Activated naive CD8-positive, alpha-beta T cell treated with anti-CD3 and anti-CD28 coated beads for 36 hours (primary cell): ENCODE measurements at places on chromosomes 2 and 18. TPM values are rescaled to one million over a fixed set of nuclear protein-coding genes. Genes with fewer than 3 reads are reported as not detected.

COLEC11 gene
- total RNA-seq, result 0.86 TPM

CXCR4 gene
- 56.4 TPM for total RNA-seq

MBD5 gene
- total RNA-seq, result 17.0 TPM

TMEM37 gene
- total RNA-seq, result not detected

- no peak for DNase-seq
- H3K27ac ChIP-seq, result no peak overlapping the region
- no peaks in the 10 kb centered on the region for H3K36me3 ChIP-seq
- H3K4me1 ChIP-seq, result no peaks in the 10 kb centered on the region
- no peak overlapping the region for H3K4me3 ChIP-seq
- H3K27me3 ChIP-seq, result no peaks in the 10 kb centered on the region
Observed at GRCh38 chr2:31729442-31730092, 148.8 kb upstream of the SRD5A2 start.

GRCh38 chr18:34880882-34881834, 160.1 kb upstream of the MAPRE2 start:
- peaks cover 5% of the 10 kb centered on the region for H3K4me1 ChIP-seq
- no peak for DNase-seq
- peaks cover 4% of the 10 kb centered on the region for H3K27me3 ChIP-seq
- no peak overlapping the region for H3K27ac ChIP-seq
- no peaks in the 10 kb centered on the region for H3K36me3 ChIP-seq
- no peak overlapping the region for H3K4me3 ChIP-seq

DNA sequence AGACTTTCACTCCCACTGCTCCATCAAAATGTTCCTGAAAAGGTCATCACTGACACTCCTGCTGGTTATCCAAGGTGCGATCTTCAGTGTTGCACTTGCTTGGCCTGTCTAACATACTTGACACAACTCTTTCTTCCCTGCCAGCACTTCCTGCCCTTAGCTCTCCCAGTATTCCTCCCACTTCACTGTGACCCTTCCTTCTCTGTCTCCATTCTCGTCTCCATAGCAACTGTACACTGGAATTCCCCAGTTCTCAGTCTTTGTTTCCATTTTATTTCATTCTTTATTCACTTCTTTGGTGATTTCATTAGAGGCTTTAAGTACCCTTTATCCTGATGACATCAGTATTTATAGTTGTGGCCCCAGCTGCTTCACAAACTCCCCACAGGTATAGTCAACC, 333.0 kb downstream of the IRS1 start:
- DNase-seq, result no peak
- H3K4me3 ChIP-seq, result no peak overlapping the region
- H3K36me3 ChIP-seq, result no peaks in the 10 kb centered on the region
- H3K27me3 ChIP-seq, result peaks cover 7% of the 10 kb centered on the region
- H3K27ac ChIP-seq, result no peak overlapping the region

GRCh38 chr2:202311823-202312388, 46.3 kb downstream of the NOP58 start:
- peak overlapping the region; percentile 4 for H3K27ac ChIP-seq
- no peak overlapping the region for H3K4me3 ChIP-seq
- no peak for DNase-seq
- no peaks in the 10 kb centered on the region for H3K27me3 ChIP-seq
- H3K4me1 ChIP-seq, result no peaks in the 10 kb centered on the region
- peaks cover 18% of the 10 kb centered on the region for H3K36me3 ChIP-seq

GRCh38 chr2:72917138-72917876, at the start of gene EMX1:
TSS of gene EMX1 (plus strand) at chr2:72917519. CDS start at chr2:72917853, 334 bp downstream.
- no peaks in the 10 kb centered on the region for H3K36me3 ChIP-seq
- peak; percentile 63 for DNase-seq
- H3K4me3 ChIP-seq, result peak within 1 kb of the TSS; percentile 72
- no peak within 1 kb of the TSS for H3K27ac ChIP-seq
- H3K4me1 ChIP-seq, result peaks cover 28% of the 10 kb centered on the region
- H3K27me3 ChIP-seq, result peaks cover 82% of the 10 kb centered on the region
